ENCODE measurements at places on chromosomes 7 and 10.

DNA sequence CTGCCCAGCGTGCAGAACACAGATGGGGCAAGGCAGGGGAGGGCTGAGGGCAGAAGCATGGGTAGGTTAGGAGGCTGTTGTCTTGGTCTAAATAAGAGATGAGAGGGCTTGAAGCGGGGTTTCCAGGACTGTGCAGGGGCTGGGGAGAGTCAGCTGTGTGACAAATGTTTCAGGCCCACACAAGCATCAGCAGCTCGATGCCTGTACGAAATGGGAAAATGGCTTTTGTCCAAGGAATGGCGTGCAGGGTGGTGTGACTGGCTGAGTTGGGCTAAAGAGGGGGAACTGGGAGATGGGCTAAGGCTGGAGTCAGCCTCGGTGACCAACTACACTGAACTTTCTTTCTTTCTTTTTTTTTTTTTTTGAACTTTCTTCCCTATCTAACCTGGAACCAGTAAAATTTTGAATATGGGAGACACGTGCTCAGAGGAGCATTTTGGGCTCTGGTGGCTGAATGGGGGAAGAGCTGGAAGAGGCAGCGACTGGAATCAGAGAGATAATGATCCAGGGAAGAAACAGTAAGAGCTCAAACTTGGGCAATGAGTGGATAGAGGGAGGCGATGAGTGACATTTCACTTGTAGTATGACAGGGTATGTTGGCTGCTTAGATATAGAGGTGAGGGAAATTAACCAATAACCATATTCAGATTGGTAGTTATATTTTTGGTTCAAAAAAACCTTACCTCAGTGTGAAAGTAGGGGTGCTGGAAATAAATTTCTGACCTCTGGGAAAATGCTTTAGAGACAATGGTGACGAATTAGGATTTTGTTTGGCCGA lies 10.2 kb upstream of the EPHA1 start:
- DNase-seq, result no peak

GRCh38 chr10:5563991-5564536 lies 39.3 kb downstream of the CALML3 start:
- no peak for DNase-seq

DNA sequence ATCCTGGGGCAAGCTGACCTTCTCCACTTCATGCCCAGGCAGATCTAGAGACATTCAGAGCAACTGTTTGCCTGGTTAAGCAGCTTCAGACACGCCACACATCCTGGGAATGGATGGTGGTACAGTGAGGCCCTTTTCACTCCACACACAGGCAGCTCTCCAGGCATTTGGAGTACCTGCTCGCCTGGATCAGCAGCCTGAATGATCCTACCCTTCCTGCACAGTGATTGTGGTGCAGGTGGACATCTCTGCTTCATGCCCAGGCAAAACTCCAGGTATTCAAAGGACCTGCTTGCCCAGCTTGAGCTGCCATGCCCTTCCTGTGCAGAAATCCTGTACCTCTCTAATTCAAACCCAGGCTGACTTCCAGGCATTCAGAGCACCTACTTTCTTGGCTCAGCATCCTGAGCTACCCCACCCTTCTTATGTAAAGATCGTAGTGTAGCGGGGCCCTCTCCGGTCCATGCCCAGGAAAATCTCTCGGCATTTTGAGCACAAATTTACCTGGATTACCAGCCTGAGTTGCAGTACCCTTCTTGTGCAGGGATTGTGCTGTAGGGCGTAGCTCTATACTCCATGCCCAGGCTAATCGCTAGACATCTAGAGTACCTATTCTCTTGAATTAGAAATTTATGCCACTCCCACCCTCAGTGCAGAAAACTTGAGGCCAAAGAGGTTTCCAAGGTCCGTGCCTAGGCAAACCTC lies 972.8 kb downstream of the ANKRD7 start:
- no peak for DNase-seq

GRCh38 chr10:11162828-11163599 lies 145.3 kb downstream of the CELF2 start:
- DNase-seq, result no peak

DNA sequence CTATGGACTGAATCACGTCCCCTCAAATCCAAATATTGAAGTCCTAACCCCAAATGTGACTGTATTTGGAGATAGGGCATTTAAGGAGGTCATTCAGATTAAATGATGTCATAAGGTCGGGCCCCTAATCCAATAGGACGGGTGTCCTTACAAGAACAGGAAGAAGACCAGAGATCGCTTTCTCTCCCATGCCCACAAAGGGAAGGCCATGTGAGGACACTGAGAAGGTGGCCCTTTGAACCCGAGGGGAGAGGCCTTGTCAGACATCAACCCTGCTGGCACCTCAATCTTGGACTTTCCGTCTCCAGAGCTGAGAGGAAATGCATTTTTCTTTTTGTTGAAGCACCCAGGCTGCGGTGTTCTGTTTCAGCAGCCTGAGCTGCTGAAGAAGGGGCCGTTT lies 72.3 kb upstream of the KLF6 start:
- no peak for DNase-seq

DNA sequence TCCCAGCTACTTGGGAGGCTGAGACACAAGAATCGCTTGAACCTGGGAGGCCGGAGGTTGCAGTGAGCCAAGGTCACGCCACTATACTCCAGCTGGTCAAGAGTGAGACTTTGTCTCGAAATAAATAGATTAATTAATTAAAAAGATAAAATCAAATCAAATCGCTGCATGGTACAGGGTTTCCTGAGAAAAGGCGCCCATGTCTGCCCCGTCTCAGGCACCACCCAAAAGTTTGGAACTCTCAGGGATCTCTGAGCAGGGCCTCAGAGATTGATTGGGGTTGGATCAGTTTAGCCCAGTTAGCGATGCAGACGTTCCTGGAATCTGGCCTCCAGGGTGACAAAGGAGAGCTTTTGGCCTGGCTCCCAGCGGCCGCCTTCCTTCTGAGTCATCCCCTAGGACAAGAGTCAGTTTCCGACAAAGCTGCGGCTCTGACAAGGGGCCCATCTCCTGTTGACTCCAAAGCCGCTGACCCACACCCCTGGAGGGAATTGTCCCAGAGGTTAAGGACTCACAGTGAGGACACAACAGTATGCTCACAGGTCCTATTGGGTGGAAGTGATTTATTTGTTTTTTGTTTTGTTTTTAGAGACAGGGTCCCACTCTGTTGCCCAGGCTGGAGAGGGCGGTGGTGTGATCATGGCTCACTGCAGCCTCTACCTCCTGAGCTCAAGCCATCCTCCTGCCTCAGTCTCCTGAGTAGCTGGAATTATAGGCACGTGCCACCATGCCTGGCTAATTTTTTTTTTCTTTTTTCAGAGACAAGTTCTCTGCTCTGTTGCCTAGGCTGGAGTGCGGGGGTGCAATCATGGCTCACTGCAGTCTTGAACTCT lies 6.8 kb downstream of the ORAI2 start:
- DNase-seq, result peak; percentile 21

DNA sequence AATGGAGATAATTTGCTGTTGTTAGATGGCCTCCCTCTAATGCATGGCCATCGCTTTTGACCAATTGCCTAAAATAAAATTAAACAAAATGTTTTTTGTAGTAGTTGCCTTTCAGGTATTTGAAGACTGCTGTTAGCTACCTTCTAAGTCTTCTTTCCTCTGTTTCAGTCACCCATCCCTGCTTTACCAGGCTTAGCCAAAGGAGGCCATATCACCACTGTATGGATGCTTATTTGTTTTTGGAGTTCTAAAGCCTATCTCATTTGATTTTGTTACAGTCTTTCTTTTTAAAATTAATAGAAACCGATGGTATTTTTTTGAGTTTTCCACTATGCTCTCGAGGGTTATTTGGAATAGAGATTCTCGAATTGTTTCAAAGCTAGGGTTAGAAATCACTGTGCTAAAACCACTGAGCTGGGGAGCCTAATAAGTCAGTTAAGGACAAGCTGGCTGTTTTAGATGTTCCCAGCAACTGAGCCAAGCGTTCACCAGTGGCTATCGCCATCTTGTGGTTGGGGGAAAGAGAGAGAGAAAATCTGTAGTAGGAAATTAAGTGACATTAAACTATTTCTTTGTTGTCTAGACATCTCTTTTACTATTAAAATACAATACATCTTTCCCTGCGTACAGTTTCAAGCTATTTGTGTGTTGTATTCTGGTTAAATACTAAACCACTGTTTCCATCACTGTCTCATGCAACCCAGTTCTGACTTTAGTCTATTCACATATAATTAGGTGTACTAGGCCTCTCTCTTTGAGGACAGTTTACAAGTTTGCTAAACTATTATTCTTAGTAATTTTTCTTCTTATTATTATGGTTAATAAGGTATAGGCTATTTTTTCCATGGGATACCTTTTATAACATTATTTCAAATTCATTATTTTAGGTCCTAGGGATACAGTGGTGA lies 52.2 kb downstream of the GPR158 start:
- DNase-seq, result no peak

DNA sequence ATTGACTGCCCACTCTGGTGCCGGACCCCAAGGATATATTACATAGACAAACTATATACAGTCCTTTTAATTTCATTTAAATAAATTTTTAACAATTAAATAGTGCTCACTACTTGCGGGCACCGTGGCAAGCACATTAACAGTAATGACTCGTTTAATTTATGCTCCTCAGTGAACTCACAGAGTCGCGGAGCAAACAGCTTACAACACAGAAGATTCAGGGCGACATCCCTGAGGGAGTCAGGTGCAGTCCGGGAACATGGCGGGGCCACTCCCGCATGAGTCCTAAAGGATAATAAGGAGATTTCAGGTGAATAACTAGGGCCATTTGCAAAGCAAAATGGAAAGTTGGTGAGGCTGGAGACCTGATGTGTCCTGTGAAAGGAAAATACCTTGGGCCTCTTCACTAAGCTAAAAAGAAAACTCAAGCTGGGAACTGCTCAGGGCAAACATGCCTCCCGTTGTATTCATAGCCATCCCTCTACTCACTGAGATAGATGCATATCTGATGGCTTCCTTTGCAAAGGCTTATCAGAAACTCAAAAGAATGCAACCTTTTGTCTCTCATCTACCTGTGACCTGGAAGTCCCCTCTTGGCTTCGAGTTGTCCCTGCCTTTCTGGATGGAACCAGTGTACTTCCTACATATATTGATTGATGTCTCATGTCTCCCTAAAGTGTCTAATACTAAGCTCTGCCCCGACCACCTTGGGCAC lies 125.6 kb downstream of the KLF6 start:
- no peak for DNase-seq

- no peak for DNase-seq
Measured at GRCh38 chr7:20399521-20399920, 68.8 kb downstream of the ITGB8 start.

GRCh38 chr7:159104188-159104920 lies 40.3 kb downstream of the VIPR2 start:
- no peak for DNase-seq

GRCh38 chr10:58177362-58177947 lies 90.2 kb downstream of the IPMK start:
- no peak for DNase-seq

All from smooth muscle cell of the brain vasculature (primary cell).